Astrocyte of the spinal cord (primary cell): ENCODE measurements at places on chromosomes 4 and X.

DNA sequence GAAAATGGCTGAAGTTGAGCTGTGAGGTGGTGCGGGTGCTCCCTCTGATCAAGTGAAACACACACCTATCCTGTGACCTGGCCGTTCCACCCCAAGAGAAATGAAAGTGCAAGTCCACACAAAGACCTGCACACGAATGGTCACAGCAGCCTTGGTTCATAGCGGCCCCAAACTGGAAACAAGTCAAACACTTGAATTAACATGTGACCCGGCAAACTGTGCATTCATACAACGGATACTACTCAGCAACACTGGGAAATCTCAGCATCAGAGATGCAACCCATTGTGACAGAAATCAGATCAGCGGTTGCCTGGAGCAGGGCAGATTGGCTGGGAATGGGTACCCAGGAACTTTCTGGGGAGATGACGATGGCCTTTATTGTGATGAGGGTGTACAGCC lies 7.6 kb downstream of the G6PD start:
- no peak for DNase-seq

- no peak for DNase-seq
These were observed 188.4 kb downstream of the PALLD start for GRCh38 chr4:168685136-168685809.

DNA sequence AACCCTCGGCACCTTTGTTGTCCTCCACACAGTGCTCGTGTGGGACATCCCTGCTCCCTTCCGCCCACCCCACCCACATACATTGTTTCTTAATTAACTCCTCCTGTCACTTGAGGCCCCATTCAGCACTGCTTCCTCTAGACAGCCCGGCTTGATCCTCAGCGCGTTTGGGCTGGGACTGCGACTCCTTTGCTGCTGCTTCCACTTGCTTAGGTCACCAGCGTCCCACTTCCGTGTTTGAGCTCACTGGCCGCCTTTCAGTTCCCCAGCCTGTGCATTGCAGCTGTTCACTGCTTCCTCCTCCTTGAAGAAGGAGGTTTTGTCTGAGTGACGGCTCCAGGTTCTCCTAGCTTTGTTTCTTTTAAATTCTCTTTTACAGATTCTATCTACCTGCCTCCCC lies 16.1 kb downstream of the RNF4 start:
- no peak for DNase-seq

DNA sequence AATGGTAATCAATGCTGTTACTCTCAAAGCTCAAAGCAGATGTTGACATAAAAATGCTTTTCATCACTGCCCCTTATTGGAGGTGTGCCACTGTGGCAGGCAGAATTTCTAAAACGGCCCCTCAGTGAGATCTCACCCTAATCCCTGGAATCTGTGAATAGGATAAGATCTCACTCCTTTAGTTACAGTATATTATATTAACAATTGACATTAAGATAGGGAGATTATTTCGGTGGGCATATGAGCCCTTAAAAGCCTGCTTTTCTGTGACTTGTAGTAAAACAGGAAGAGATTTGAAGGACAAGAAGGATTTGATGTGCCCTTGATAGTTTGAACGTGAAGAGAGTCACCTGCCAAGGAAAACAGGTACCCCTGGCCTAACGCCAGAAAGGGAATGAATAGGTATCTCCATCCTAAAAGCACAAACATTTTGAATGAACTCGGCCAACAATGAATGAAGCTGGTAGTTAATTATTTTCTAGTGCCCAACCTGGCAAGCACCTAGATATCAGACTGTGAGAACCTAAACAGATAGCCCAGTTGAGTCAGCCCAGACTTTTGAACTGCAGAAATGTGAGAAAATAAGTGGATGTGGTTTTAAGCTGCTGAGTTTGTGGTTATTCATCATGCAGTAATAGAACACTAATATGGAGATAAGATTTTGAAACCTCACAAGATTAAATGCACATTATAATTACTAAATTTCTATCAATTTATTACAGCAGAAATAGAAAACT lies 881.6 kb downstream of the PCDH18 start:
- DNase-seq = peak; percentile 70

- peak; percentile 35 for DNase-seq
These were observed 27.4 kb upstream of the IRAK1 start for GRCh38 chrX:154046940-154047610.

GRCh38 chr4:36325499-36325898 lies 44.1 kb downstream of the DTHD1 start:
- DNase-seq = no peak

DNA sequence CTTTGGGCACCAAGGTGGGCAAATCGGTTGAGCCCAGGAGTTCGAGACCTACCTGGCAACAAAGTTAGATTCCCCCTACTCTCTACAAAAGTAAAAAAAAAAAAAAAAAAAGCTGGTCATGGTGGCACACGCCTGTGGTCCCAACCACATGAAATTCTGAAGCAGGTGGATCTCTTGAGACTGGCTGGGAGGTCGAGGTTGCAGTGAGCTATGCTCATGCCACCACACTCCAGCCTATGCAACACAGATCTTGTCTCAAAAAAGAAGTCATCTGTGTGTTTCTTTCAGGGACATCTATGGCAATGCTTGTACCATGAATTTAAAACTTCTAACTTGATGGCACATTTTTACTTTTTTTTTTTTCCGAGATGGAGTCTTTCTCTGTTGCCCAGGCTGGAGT lies 55.3 kb downstream of the UGT2A2 start:
- DNase-seq = no peak

- no peak for DNase-seq
These were observed 88.6 kb downstream of the IRF2 start for GRCh38 chr4:184385705-184386141.

- no peak for DNase-seq
These were observed 9.6 kb downstream of the GTPBP6 start for GRCh38 chrX:308821-309520.

DNA sequence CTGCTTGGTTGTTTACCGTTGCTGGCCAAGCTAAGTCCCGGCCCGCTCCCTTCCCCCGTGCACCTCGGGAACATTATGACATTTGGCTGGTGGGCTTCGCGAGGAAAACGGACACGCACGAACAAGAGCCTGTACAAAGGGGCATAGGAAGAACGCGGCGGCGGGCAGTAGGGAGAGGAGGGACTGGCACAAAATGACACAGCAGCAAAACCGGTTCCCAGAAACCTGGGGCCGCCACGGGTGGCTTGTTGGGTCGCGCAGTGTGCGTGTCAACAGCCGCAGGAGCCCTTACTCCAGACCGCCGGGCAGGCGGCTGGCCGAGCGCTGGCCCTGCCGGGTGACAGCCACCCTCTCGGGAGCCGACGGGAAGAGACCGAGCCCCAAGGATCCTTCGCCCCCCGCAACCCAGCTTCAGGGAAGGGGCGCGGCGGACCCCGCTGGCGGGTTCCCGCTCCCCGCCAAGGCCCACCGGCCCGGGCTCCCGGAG lies 1.6 kb upstream of the LIN54 start:
- no peak for DNase-seq

- peak; percentile 97 for DNase-seq
These were observed 14.5 kb downstream of the AFP start for GRCh38 chr4:73450398-73451004.

DNA sequence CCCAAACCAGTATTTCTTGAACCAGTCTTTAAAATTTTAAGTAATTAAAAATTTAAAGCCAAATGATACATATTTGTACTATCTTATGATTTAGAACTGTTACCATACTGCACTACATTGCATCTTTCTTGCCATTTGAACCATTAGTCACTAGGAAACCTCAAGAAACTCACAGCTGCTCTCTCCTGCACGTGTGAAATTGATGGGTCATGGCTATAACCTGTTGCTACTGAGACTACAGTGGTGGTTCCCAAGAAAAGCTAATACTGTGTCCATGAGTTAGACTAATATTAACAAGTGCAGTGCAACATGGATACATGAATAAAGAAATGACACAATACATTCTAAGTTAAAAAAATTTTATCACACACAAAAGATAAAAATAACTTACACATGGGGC lies 88.4 kb downstream of the PDE5A start:
- no peak for DNase-seq

DNA sequence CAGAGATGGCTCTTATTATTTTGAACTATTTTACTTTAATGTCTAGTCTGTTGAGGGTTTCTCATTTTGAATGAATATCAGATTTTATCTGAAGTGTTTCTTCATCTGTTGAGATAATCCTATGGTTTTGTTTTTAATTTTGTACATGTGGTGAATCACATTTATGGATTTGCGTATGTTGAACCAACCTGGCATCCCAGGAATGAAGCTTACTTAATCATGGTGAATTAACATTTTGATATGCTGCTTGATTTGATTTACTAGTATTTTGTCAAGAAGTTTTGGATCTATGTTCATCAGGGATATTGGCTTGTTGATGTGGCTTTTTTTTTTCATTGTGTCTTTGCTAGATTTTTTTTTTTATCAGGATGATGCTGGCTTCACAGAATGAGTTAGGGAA lies 2390.9 kb downstream of the PCDH7 start:
- DNase-seq = no peak

DNA sequence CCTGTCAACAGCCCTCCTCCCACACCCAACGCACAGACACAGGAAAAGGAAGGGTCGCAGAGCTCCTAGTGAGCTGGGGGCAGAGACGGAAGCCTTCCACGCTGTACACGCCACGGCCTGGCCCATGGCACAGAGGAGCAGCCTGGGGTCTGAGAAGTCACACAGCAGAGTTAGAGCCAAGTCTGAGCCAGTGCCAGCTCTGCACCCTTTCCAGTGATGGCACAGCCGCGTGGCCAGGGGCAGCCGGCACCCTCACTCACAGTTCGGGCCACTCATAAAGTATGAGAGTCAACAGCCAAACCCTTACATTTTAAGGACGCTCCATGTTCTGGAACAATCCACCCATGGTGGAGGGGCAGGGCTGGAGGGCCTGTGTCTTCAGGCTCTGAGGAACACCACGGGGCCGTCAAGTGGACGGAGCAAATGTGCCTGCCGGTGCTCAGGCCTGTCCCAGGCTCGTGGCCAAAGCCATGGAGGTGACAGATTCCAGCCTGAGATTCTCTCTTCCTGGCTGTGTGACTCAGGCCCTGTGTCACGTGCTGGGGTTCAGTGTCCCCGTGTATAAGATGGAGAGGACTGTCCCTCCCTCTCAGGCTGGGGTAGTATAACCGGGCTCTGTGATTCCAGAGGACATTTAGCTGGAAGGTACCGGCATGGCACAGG lies 91.2 kb downstream of the ABLIM2 start:
- DNase-seq = no peak

DNA sequence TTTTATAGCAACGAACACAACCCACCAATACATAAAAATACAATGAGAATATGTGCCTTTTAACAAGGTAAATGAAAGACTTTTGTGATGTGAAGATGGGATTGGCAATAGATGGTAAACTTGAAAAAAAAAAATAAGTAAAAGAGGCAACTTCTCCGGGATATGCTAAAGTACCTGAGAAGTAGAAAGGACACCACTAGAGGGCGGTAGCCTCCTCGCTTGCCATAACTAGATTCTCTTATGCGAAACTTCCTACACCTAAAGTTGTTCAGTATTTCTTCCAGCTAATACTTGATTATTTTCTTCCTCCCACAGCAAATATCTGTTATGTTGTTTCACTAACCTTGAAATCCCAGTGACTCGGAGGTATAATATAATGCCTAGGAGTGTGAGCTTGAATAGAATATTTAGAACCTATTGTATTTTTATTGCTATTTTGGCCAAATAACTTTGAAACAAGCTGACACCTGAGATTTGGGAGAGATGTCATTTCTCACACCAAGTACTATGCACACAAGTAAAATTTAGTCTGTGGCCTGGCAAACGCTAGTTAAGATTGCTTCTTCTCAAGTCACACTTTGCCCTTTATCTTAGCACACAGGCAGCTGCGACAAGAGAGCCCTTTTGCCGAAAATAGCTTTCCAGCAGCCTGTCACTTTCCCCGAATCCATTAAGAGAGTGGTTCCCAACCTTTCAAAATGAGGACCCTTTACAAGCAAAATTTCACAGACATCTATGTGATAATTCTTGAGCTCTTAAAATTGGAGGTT lies 44.9 kb upstream of the PDLIM5 start:
- DNase-seq = peak; percentile 88

DNA sequence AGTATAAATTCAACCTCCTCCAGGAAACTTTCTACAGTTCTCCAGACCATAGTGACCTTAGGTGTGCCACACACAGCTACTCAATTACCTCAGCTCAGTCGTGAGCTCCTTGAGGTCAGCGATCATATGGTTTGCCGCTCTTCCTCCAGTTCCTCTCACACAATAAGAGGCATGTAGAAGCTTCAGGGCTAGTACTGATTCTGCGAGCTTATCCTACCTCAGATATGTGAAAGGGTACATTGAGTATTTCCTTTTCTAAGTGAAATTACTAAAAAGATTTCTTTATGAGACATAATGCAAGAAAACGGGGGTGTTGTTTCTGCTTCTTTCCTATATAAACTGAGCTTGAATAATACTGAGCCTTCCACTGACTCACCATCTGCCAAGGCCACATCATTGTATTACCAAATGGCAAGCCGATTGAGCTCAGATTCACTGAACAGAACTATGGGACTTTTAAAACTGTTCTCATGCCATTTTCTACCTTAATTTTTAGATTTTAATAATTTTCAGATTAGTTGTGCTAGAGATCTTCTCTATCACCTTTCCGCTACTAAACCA lies 183.1 kb downstream of the HS6ST2 start:
- DNase-seq = no peak

DNA sequence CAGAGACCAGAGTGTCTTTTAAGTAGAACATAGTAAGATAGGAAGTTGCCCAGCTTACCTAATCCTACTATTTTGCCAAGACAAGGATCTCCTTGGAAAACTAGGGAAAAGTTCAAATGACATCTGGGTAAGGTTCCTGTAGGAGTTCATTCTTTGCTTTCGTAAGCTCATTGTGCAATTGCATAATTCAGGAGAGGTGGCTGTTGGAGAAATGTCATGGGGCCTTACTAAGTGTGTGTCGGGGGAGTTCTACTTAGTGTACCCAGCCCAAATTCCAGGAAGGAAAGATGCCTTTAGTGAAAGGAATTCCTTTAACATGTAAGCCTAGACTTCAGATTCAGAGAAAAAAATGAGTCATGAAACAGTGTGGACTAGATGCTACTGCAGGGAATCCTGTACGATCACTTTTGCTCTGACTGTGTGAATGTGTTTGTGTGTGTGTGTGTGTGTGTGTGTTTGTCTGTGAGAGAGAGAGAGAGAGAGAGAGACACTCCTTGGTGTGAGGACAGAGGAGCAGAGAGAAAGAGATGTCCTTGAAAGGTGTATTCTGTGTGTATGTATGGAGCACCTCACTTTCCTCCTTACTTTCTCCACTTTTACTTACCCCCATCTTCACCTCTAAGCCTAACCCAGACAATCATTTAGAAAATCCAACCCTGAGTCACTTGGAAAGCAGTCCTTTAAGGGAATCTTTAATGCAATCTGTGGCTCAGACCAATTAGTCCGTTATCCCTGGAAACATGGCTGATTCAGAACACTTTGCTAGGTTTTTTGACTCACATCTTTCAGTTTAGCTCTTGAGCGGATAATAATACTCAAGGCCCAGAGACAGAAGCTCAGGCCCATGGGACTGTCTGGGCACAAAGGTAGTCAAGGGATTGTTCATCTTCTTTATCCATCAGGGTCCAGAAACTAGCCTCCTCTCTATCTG lies 114.5 kb upstream of the ACSL4 start:
- peak; percentile 58 for DNase-seq

- DNase-seq = peak; percentile 74
These were observed 11.1 kb upstream of the TMEM156 start for GRCh38 chr4:39043058-39043860.

GRCh38 chr4:985123-985830 lies 1.6 kb upstream of the IDUA start:
- no peak for DNase-seq

- DNase-seq = no peak
These were observed 85.4 kb downstream of the INTS6L start for GRCh38 chrX:135605906-135606305.

- DNase-seq = no peak
These were observed 62.3 kb upstream of the CD99 start for GRCh38 chrX:2628751-2629315.

GRCh38 chr4:142933207-142933606 lies 87.1 kb upstream of the INPP4B start:
- DNase-seq = no peak
